ENCODE measurements at places on chromosomes 6 and 20.

DNA sequence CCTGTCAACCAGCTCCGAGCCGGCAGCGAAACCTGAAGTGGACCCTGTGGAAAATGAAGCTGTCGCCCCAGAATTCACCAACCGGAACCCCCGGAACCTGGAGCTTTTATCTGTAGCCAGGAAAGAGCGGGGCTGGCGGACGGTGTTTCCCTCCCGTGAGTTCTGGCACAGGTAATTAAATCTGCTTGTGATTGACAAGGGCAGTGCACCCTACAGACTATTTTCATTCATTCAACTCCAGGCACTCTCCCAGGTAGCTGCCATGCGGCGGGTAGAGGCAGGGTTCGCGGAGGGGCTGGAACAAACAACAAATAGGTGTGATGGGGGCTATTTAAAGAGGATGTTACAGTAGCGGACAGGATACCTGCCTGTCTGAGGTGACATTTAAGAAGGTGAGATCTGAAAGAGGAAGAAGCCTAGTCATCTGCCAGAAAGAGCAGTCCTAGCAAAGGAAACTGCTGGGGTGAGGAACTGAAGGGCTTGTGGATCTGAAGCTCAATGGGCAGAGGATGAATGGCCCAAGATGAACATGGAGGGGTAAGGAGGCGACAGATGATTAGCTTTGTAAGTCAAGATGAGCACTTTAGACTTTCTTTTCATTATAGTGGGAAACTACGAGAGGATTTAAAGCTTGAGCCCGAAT lies 810 bp downstream of the MRPL18 start:
- DNase-seq, result no peak

GRCh38 chr20:48597521-48598302 lies 230.1 kb downstream of the PREX1 start:
- no peak for DNase-seq

DNA sequence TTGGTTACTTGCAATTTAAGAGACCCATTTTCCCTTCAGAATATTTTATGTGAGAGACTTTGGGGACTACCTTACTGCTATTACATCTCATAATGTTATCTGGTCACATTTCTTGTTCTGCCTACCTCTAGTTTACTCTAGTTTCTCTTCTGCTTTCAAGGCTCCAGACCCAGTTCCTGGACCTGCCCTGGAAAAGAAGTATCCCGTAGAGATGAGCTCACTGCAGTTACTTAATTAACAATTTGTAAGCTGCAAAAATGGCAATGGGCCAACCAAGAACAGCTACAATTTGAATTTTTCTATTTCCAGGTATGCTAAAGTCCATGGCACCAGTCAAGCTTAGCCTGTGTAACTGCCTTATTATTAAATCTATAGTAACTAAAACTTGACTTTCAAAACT lies 25.0 kb downstream of the TAB2 start:
- no peak for DNase-seq

DNA sequence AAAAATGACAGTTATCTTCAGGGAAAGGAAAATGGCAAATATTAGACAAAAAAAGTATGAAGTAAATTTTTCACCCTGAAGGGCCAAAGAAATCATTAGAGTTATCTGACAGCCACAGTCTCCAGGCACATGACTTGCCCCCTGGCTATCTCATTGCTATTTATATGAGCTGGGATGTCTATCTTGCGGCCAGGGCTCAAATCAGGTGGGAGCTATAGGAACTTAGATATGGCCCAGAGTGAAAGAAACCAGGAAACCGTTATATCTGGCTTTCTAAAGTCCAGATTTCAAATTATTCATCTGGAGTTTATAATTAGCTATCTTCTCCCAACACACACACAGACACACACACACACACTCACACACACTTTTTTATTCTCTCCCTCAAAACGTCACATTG lies 135.3 kb upstream of the EEF1E1 start:
- no peak for DNase-seq

DNA sequence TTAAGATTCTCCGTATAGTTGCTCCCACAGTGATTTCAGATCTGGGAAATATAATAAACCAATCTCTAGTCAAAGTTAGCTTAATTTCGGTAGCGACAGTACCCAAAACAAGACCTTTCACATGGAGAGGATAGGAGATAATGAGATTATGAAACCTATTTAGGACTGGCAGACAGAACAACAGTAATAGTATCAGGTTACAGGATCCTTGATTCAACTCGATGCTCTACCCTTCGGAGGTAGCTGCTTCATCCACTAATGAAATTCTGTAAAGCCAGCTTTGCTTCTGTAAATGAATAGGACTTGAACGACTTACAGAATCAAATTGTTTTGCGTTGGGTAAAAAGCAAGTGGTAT lies 534 bp upstream of the AKIRIN2 start:
- DNase-seq, result no peak

DNA sequence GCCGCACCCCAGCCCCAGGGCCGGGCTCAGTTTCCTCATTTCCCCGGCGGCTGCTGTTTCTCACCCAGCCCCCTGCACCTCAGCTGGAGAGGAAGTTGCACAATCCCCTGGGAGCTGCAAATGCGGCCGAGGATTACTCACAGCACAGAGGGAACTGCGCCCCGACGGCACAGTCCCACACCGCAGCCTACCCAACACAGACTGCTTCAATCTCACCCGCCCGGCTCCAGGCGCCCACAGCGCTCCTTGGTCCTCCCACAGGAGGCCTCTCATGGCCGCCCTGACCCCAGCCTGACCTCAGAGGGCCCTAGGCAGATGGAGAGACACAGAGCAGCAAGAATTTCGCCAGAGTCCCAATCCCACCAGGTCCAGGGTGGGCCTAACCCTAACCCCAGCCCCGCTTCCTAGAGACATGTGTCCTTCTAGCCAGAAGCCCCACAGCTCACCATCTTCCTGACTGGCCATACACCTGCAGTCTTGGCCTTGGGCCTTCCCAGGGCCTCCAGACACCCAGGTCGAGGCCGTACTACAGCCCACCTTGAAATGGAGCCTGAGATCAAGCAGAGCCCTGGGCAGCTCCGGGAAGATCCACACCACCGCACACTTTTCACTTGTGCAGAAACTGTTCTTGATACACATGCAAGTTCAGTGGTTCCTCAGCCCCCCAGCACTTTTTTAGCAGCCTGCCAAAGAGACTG lies 11.7 kb downstream of the TFEB start:
- DNase-seq, result no peak

DNA sequence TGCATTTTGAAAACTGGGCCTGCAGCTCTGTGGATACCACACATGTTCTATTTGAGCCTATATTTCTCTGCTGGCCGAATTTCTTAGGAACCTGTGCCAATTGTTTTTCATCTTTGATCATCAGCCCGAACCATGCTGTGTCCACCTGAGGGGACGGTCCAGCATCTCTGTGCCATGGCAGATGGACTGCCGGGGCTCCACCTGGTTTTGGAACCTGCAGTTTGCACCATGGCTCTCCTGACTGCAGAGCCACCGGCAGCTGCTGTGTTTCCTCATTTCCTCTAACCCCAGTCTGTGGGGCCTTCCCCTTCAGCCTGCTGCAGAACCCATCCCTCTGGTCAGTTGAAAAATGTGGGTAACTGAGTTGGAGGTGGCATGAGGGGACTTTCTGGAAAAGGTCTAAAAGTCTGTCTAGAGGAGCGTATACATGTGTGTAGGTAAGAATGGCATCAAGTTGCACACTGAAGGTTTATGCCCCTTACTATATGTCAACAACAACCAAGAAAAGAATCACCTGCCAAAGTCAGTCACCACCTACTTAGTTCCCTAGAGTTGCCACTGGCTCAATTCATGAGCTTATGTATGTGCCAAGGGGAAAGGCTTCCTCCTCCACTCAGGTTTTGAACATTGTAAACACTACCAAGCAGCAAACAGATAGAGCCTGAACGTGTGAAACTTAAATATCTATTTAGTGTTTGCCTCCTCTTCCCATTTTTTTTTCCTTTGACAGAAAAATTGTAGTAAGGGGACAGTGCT lies 548.2 kb downstream of the PRKN start:
- no peak for DNase-seq

GRCh38 chr6:10393544-10394225 lies 21.2 kb downstream of the TFAP2A start:
- DNase-seq, result no peak

DNA sequence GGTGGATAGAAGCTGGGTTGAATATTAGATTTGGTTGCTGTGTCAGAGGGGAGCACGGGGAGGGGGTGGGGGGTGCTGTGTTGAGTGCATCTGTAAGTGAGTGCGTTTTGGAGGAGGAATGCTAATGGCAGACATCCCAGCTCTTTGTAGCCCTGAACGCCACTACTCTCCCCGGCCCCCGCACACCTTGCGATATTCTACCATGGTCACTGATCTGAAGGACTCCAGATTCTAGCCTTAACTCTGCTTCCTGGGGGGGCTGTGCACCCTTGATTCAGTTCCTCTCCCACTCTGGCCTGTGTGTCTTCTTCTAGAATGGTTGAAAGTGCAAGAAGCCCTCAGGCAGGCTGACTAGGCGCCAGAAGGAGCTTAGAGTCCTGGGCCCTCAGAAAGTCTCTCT lies 7.1 kb downstream of the GLP1R start:
- no peak for DNase-seq

DNA sequence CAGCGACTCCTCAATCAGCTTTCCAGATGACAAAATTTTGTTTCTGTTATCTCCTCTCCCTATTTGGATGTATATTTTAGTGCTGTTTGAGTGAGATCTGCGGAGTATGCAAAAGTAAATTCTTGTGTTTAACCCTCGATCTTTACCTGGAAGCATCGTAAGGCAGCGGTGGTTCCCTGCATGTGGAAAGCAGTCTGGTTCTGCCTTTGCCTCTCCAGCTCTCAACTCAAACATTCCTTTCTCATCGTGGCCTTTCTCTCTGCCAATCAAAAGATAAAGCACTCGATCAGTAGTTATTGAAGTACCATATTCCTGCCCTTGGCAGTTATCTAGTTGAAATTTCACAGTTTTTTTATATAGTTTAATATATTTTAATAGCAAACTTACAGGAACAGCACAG lies 44.0 kb upstream of the BTN3A2 start:
- no peak for DNase-seq

GRCh38 chr6:45928721-45929305 lies 86.8 kb downstream of the CLIC5 start:
- DNase-seq, result no peak

DNA sequence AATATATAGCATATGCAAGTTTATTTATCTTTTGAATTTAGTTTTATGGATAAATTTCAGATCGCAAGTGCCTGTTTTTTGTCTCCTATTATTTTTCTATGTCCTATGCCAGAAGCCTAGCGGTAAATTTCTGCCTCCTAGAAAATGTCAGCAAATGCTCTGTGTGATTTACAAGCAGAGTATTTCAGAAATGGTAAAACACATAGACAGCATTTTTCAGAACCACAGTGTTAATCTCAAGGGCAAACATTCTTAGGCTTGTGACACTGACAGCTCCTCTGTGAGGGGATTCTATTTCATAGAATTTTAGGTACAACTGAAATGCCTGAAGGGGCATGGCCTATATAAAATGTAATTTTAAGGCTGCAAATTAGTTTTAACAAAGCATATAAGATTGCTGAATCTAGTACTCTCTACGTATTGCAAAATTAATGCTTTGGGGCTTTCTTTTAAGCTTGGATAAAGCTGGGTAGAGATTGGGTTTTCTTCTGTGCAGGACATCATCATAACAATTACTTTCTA lies 89.9 kb upstream of the PTCHD4 start:
- DNase-seq, result no peak

- no peak for DNase-seq
These were observed 244.8 kb upstream of the SYNCRIP start for GRCh38 chr6:85887461-85887860.

GRCh38 chr6:151409260-151409659 lies 17.9 kb upstream of the ZBTB2 start:
- no peak for DNase-seq

DNA sequence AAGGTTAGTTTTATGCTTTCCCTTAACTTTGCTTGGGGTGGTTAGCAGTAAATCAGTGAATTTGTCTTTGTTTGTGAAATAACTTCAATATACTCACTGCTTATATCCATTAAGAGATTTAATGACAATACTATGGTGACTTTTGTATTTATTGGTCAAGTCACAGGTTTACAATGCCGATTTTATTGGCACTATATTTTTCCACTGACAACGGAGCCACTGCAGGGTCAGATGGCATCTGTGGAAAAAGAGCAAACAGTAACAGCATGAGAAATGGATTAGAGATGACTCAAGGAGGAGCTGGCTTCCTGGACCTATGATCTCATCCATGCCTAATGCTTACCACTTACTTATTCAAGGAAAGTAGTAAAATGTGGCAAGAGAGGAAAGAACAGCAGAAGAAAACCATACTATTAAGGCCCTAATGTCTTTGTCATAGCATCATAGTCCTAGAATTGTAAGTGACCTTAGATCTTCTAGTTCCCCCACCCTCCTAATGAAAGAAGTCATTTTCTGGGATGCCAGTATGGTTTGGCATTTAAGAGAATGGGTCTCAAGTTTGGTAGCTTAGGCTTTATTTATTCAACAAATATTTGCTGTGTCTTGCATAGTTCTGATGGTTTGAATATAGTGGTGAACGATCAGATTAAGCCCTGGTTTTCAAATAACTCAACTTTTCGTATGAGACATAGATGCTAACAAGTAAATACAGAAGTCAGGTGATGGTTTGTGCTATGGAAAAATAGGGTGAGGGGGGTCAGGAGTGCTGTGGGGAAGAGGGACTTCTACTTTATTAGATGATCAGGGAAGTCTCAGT lies 18.5 kb downstream of the RNF144B start:
- DNase-seq, result no peak

GRCh38 chr6:26331218-26332073 lies 33.6 kb upstream of the BTN3A2 start:
- no peak for DNase-seq

DNA sequence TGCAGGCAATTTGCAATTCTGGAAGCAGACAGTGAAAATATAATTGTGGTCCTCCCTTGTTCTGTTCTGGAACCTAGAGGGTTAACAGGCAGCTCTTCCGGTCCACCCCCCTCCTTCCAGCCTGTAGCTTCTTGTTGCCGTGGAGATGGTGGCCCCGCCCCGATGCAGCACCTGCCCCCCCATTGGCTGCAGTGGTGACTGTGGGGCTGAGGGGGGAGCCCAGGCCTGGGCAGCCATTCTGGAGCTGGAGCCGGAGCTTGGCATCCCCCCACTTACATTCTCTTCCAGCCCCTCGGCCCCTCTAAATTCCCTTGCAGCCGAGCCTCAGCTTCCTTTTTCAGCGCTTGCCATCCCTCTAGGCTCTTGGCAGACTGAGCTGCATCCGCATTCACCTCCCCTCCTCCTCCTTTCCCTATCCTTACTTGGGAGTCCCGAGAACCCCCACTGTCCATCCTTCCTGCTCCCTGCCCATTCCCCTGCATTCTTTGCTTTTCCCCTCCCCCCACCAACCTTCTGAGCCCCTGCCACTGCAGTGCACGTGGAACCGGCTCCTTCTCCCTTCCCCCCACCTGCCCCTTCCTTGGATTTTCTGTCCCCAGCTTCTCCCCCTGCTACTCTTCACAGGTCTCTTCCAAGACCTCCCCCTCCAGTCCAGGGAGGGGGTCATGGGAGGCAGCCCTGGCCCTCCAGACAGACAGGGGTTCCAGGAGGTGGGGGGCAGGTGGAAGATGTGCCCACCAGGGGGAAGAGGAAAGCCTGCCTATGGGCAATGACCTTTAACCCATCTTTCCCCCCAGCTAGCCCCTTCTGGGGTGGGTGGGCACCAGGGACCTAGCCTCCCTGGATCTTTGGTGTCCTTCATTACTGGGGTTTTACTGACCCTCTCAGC lies 11.4 kb downstream of the SYNGAP1 start:
- peak; percentile 53 for DNase-seq

- DNase-seq, result no peak
These were observed 257.8 kb downstream of the GMPR start for GRCh38 chr6:16496210-16496609.

GRCh38 chr20:3420211-3420707 lies 12.8 kb upstream of the DNAAF9 start:
- no peak for DNase-seq

Measured in hypothalamus (tissue), 51 donors.